T-helper 2 cell treated with Interferon-gamma antibody and Interleukin-4, amounts not matched to agents 5 μg/mL and 100 μg/mL, for 36 hours (primary cell): ENCODE measurements at places on chromosomes 12 and 14.

GRCh38 chr14:93970965-93971634 lies 5.3 kb downstream of the ASB2 start:
- peak; percentile 73 for DNase-seq

- no peak for DNase-seq
Measured at GRCh38 chr12:93115198-93115601, 186.1 kb upstream of the EEA1 start.

- no peak for DNase-seq
Measured at GRCh38 chr12:5882511-5883190, 62.4 kb downstream of the ANO2 start.

- no peak for DNase-seq
Measured at GRCh38 chr12:21614506-21614905, 9.9 kb upstream of the GYS2 start.

DNA sequence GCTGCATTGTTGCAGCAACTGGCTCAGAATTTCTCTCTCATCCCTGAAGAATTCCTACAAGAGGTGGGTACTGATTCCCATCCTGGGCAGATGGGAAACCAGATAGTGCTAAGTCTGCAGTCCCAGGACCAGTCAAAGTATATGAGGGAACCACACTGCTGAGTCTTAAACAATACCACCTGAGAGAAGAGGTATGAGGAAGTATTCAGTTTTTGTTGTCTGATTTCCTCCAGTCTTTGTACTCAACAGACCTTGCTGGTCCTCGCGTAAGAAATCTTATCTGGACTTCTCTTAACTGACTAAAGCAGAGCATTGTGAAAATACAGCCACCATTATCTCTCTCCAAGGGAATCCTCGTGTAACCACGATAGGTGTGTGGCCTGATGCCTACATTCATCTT lies 3.6 kb upstream of the EDDM3A start:
- DNase-seq: no peak

DNA sequence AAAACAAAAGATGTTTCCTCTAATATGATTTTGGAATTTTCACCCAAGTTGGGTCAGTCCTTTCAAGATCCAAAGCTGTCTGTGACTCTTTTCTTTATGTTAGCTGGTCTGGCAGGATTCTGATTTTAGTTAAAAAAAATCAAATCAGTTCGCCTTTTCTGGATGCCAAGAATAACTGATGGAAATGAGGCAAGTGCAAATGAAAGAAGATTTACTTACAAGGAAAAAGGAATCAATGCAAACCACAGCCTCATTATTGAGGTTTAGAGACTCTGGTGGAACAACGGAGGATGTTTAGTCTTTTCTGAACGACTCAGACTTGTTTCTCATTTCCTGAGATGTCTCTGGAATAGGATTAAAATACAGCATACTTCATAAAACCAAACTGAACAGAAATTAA lies 117.0 kb upstream of the DYRK2 start:
- DNase-seq: no peak

GRCh38 chr14:90005441-90005840 lies 49.7 kb downstream of the TDP1 start:
- no peak for DNase-seq

GRCh38 chr12:104963757-104964156 lies 5.7 kb upstream of the SLC41A2 start:
- DNase-seq: no peak

DNA sequence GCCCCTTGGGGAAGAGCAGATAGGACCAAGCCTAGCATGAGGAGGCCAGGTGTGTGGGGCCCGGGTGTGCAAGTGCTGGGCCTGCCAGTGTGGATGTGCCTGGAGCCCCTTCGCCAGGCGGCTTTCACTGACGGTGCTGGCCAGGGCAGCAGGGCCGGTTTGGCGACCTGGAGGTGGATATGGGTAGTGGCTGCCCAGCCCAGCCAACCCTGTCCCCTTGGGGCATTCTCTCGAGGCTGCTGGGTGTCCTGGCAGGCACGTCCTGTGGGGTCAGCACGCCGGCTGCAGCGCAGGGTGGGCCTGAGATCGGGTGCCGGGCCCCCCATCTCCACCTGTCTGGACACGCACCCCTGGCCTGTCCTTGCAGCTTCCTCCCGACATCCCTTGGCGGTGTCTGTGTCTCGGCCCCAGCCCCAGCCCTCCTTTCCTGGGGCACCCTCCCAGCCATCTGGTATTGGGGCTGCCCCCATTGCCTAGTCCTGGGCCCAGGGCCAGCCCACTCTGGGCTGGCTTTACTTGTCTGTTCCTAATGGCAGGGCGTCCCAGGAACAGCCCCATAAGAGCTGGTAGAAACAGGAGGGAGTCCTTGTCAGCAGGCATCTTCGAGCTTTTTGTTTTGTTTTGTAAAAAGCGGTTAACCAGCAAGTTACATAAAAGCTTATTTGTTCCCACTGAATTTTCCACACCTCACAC lies 7.2 kb upstream of the CRIP2 start:
- no peak for DNase-seq

DNA sequence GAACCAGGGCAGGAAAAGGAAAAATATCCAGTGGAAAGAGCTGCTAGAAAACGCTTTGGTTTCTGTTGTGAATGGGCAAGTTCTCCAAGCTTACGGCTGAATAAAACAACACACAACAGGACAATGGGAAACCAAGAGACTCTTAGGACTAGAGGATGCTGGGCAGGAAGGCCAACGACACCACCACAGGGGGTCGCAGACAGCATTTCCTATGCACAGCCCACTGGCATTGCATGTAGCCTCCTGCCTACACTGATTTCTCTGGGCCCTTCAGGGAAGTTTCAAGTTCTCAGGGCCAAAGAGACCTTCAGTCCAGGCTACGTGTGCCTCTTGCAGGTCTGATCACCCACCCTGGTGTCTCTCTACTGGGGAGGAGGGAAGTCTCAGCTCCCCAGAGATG lies 108.0 kb downstream of the RIMBP2 start:
- no peak for DNase-seq

DNA sequence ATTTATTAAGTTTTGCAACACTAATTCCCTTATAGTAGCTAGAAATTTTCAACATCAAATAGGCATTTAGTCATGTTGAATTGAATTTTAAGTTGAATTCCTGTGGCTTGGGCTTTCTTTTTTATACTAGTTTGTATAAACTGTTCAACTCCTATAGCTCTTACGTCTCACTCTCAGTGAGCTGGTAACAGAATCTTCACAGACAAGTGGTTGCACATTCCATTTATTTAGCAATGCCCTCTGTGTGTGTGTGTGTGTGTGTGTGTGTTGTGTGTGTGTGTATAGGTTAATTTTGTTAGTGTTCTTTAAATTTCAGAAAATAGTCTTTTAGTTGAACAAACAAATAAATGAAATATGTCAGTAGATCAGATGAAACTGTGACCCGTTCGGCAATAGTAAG lies 425.0 kb downstream of the NPAS3 start:
- DNase-seq: no peak

- DNase-seq: no peak
Measured at GRCh38 chr12:91335699-91336098, 153.1 kb upstream of the DCN start.

GRCh38 chr12:39619316-39619659 lies 315 bp downstream of the ABCD2 start:
- DNase-seq: no peak

- DNase-seq: no peak
Measured at GRCh38 chr12:82832096-82832495, 145.4 kb downstream of the TMTC2 start.

- peak; percentile 44 for DNase-seq
Measured at GRCh38 chr12:12723681-12724420, 6.7 kb downstream of the CDKN1B start.

DNA sequence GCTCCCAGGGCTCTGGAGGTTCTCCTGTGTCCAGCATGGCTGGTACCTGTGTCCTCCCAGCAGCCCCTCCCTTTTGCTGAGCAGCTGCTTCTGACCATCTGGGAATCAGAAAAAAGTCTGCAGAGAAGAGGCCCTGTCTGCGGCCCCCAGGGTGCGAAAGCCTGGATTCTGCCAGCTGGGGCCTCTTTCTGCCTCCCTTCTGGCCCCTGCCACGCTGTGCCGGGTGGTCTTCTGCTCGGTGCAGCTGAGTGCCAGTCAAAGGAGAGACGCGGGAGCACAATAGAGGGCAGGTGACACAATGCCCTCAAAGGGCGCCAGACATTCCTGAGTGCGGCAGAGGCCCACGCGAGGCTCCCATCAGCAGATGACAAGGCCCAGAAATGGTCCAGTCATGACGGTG lies 12.6 kb downstream of the BTBD6 start:
- no peak for DNase-seq

DNA sequence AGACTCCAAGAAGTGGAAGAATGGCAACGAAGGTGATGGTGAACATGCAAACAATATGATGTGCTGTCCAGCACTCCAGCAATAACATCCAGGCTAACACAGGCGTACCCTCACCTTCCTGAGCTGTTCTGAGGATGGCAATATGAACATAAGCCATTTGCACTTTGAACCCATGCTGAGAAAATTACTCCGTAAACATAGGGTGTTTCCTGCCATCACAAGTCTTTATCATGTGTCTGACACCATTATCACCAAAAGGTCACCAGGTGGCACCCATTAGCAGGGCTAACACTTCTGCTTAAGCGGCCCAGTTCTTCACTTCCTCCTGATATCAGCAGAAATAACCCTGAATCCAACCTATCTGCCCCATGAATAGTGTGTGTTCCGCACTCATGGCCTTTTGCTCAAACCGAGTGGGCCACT lies 482.8 kb downstream of the MED13L start:
- DNase-seq: no peak

DNA sequence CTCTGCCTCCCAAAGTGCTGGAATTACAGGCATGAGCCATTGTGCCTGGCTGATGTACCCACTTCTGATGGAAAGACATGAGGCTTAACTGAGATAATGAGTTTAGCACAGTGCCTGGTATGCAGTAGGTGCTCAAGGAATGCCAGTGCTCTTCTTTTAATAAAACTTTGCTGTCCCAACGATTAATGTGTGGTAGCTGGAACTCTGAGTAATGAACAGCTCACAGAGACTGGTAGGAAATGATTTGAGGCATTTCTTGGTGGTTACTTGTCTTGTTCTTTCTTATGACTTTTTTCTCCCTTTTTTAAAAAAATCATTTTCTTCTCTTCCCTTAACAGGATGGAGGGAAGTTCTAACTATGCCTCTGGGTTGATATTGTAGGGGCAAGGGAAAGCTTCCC lies 235.7 kb upstream of the PWP1 start:
- no peak for DNase-seq

DNA sequence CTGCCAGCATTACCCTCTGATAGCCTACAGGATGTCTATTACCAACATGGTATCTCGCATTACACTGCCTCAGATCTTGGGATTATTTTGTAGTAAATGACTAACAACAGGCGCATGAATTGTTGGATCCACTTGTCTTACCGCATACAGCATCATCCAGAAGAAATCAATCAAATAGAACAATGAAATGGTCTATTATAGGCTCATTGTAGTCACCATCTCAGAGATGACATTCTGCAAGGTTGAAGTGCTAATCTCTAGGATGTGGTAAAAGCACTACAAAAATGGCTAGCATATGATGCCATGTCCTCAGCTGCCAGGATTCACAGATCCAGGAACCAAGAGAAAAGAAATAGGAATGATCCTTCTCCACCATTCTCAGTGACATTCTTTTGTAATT lies 52.0 kb downstream of the WASHC3 start:
- DNase-seq: no peak

DNA sequence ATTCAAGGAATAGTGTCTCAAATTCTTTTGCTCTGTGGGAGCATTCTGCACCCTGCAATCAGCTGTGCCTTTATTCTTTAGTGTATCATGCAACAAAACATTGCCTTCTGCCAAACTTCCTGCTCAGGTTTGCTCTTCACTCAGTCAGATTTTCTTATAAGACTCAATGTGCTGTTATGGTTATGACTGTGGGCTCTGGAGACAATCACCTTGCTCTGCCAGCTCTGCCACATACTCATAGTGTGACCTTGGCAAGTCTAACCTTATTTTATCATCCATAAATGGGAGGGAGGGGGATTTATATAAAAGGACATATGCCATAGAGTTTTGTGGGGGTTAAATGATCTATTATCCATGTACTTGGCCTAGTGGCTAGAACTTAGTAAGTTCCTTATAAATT lies 51.3 kb downstream of the SRGAP1 start:
- no peak for DNase-seq

- no peak for DNase-seq
Measured at GRCh38 chr12:62778187-62778586, 156.8 kb downstream of the PPM1H start.

DNA sequence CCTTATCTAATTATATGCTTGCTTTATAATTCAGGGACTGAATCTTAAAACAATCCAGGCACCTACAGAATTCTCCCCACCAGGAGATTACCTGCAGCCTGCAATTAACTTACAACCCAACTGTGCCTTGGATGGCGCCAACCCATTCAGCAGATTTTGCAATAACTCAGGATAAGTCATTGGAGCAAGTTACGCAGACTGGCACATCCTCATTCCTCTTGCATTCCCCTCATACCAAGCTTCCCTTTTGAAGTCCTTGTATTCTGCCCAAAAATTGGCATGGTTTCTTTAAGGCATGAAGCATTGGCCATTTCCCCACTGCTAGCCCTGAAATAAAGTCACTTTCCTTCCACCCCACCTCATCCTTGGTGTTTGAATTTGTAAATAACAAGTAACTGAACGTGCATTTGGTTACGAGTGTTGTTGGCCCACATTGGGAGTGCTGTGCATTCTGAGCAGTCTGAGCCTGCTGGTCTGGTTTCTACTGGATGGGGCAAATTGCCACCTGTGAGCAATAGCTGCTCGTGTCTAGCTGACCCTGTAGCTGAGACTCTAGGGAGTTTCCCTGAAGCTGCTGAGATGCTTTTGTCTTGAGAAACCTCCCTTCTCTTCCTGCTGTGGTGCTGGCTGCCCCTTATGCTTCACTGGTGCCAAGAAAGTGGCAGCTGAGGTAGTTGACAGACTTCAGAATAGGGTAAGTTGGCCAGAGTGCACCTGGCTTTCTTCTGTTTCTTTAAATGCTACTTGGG lies 99.2 kb upstream of the SCAF11 start:
- DNase-seq: no peak

DNA sequence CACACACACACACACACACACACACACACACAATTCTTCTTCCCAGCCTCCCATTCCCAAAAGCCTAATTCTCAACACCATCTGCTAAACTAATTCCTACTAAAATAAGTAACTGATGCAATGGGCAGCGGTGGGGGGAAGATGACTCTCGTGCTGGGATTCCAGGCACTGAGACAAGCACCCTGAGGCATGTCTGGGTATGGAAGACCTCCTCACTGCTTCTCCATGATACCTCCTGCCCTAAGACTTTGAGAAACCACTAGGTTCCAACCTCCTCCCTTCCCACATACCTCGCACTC lies 789 bp upstream of the VWF start:
- no peak for DNase-seq

GRCh38 chr12:91766454-91766853 lies 379.2 kb downstream of the BTG1 start:
- DNase-seq: no peak

GRCh38 chr12:95203487-95204030 lies 13.7 kb downstream of the FGD6 start:
- DNase-seq: no peak

DNA sequence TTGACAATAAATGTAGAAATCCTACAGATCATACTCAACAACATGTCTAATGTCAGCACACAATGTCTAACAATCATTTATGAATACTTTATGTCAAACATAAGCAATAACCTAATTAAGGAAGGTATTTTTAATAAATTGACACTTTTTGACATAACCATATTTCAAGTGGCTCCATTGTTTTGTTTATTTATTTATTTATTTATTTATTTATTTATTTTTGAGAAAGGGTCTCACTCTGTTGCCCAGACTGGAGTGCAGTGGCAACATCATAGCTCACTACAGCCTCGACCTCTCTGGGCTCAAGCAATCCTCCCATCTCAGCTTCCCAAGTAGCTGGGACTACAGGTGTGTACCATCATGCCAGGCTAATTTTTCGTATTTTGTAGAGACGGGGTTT lies 267.6 kb upstream of the BTG1 start:
- DNase-seq: no peak

- peak; percentile 33 for DNase-seq
Measured at GRCh38 chr14:92914087-92914656, 8.8 kb upstream of the CHGA start.
